CD4-positive, alpha-beta T cell treated with Interleukin-6 at 100 ng/mL for 8 hours (primary cell): ENCODE measurements at places on chromosomes 5 and 9.

- DNase-seq = no peak
Measured at GRCh38 chr9:21688108-21689102, 114.0 kb upstream of the MTAP start.

- no peak for DNase-seq
Measured at GRCh38 chr5:13956471-13956870, 12.0 kb upstream of the DNAH5 start.

DNA sequence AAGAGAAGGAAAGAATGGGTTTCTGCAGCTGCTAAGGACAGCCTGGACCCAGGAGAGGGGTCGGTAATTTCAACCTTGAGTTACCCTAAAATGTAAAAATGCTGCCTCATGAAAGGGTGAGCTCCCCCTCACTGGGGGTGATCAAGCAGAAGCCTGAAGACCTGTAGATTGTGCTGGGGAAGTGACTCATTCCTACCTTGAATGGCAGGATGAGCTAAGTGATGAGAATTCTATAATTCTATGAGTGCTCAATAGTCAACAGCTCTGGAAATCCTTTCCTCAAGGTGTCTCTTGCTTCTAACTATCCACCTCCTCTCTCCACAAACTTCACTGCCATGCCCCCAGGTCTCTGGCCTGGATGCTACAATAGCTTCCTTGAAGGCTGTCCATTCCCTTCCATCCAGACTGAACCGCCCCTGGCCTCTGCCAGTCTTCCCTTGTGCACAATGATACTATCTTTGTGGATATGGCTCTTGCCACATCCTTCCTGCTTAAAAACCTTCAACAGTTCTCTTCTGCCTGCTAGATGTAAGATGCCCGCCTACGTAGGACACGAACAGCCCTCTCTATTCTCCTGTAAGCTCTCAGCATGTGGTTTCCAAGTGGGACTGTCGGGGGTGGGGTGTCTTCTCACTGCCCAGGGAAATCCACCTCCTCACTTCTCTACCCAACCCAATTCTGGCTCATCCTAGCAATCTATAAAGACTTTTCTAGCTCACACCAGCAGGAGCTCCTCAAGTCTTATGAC lies 50.6 kb downstream of the PTPN3 start:
- DNase-seq = no peak

DNA sequence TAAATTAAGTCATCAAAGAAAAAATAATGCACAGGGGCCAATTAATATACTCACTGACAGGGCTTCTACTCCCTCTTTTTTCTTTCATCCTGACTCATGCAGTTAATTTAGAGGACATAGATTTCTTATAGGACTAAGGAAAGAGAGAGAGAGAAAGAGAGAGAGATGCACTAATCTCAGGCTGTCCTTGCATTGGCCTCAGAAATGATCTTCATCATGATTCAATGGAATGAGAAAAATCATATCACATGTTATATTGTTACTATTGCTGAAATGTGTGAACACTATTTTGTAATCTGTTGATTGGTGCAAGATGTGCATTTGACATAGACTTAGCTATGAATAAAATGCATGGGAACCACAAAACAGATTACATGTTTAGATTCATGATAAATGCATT lies 608.3 kb upstream of the NUDT12 start:
- DNase-seq = no peak

DNA sequence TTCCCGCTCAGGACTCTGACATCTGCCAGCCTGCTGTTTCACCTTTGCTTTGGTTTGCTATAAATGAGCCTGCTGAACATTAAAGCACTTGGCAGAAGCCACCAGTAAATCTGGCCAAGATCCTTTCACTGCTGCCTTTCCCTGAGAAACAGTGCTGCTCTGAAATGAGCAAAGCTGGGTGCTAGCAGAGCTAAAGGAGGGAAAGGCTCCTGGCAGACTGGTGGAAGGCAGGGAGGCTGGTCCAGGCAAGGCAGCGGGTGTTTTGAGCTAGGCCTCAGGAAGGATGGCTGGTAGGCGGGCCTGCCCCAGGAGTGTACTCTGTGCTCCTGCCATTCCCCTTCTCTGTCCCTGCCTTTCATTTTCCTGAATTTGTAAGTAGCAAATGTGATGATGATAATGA lies 52.5 kb upstream of the PTGS1 start:
- no peak for DNase-seq

DNA sequence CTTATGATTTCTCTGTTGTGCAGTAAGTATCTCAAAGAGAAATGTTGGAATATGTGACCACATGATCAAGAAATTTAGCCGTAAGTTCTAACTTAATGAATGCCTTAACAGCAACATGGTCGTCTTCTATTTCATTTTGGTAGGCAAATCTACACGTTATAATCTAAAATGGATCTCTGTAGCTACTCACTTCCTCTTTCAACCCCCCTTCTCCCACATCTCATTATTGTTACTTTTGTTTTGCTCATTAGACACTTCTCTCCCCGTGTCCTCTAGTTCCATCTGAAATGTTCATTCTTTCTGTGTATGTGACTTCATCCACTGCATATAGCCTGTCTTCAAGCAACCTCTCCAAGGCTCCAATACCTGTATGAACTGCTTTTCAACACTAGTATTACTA lies 27.1 kb upstream of the LPAR1 start:
- DNase-seq = no peak

- no peak for DNase-seq
Measured at GRCh38 chr9:85248514-85249312, 493.0 kb downstream of the AGTPBP1 start.
